Stimulated activated CD4-positive, alpha-beta T cell treated with anti-CD3 and anti-CD28 coated beads, TNF-alpha, amount 100 ng/mL, for 4 hours (primary cell): ENCODE measurements at places on chromosomes 4 and X.

DNA sequence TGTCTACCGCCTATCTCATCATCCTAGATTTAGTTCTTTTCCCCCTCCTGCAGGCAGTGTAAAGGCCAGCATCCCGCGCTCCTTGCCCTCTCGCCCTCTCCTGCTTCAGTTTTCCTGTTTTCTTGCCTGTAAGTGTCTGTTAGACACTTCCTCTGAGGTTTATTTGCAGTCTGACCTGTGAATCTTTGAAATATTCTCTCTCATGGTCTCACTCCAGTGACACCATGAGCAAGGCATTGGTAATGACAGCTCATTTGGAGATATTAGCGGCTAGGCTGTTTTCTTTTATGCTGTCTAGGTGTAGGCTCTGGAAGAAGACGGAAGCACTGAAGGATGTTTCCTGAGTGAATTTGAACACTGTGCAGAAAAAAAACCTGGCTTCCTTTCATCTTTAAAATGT lies 179.6 kb downstream of the KDR start:
- no peak for DNase-seq

- no peak for DNase-seq
Measured at GRCh38 chr4:56080384-56080783, 131.6 kb downstream of the CEP135 start.

DNA sequence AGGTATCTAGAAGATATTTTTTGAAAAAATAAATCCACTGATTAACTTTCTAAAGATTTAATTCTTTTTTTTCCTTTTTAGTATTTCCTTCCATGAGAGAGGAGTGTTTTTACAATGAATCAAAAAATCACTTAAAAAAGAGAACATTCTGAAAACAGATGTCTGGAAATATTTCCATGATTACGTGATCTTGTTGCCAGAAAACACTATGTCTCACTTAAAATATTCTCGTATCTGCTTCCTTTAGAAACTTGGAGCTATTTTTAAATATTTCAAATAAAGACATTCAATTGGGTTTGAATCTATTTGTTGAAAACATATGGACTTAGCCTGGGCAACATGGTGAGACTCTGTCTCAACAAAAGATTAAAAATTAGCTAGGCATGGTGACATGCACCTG lies 232.8 kb upstream of the RASGEF1B start:
- DNase-seq, result no peak

GRCh38 chr4:136713140-136713539 lies 819.2 kb downstream of the PCDH18 start:
- DNase-seq, result no peak

- DNase-seq, result no peak
Measured at GRCh38 chr4:100287534-100287933, 97.3 kb upstream of the DDIT4L start.

GRCh38 chr4:153773236-153773690 lies 13.4 kb upstream of the RNF175 start:
- DNase-seq, result no peak

DNA sequence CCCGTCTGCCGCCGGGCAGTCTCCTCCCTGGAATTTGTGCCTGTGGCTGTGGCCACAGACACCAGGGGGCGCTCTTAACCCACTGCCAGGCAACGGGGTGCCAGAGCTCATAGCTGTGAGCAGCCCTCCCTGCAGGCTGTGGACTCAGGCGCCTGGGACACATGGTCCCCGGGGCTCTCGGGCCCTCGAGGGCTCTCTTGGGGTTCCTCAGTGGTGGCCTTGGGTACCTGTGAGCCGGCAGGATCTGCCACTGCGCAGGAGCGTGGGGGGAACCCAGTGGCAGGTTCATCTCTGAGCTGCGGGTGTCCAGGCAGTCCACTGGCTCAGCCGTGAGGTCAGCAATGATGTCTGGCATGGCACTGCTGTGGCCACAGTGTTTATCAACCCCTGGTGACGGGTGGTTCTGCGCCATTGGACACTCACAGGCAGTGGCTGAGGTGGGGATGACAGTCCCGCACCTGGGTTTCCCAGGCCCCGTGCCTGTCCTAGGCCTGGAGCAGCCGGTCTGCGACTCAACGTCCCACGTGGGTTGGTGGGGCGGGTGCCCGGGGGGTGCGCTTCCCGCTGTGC lies 37.2 kb downstream of the PCGF3 start:
- DNase-seq, result peak; percentile 66

DNA sequence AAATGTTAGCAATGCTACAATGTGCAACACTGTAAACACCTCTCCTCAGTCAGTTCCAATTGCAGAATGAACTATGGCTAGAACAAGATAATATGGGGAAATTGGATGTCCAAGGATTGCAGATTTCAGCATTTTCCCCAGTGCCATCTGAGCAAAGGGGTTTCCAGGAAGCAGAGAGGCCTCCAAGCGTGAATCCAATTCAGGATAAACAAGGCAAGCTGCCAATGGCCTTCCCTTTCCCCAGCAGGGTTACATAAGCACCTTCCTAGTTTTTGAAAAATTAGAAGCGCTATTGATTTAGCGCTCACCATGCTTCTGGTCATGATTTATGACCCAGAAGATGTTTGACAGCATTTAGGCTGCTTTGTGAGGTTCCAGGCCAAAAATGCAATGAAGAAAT lies 223.0 kb upstream of the GATB start:
- no peak for DNase-seq

- no peak for DNase-seq
Measured at GRCh38 chr4:181677201-181677600, 566.0 kb upstream of the TENM3 start.

GRCh38 chr4:56531149-56531770 lies 25.7 kb downstream of the ARL9 start:
- no peak for DNase-seq

GRCh38 chrX:43949669-43950068 lies 23.5 kb downstream of the NDP start:
- no peak for DNase-seq

DNA sequence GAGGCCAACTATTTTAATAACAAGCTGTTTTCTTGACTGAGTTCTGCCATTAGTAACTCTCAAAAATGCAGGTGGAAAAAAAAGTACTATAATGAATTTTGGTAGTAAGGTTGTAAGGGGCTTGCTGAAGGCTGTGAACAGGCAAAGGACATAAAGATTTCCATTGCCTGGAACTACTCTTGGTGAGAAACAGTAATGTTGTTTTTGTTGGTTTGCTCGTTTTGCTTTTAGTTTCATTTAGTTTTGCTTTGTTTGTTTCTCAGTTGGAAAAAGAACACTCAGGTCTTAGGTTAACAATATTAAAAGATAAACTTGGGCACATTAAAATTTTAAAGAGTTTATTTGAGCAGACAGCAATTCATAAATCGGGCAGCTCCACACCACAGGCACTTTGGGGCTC lies 824.5 kb upstream of the HTR2C start:
- no peak for DNase-seq

GRCh38 chr4:101958547-101958946 lies 168.0 kb downstream of the BANK1 start:
- no peak for DNase-seq

- no peak for DNase-seq
Measured at GRCh38 chr4:103204111-103204510, 6.0 kb upstream of the CENPE start.

DNA sequence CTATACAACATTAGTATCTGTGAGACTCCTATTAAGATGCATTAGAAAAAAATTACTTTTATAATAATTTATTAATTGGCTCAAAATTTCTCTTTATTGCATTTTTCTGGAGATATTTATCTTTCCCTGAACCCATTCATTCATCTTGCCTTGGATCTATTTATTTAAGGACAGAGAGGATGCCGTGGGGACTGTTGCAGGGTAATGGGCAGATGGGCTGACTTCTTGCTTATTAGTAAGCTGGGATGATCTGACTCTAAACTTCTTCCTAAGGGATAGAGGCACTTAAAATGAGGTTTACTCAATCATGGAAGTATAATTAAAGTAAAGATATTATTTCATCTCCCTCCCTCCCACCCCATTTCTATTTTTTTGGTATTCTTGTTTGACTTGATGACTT lies 18.2 kb upstream of the ANK2 start:
- DNase-seq, result no peak

DNA sequence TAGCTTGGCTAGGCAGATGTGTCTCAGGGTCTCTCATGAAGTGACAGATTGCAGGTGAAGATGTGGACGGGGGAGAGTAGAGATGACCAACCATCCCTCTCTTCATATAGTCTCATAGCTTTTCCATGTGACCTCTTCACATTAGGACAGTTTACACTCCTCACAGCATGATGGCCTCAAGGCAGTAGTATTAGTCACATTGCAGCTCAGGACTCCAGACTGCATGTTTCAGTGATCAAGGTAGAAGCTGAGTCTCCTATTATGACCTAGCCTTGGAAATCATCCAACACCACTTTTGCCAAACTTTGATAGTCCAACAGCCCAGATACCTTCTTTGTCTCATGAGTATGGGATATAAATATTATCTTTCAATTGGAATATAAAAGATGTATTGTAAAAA lies 147.7 kb downstream of the GASK1B start:
- DNase-seq, result no peak

- no peak for DNase-seq
Measured at GRCh38 chrX:666762-667720, 36.5 kb downstream of the SHOX start.

DNA sequence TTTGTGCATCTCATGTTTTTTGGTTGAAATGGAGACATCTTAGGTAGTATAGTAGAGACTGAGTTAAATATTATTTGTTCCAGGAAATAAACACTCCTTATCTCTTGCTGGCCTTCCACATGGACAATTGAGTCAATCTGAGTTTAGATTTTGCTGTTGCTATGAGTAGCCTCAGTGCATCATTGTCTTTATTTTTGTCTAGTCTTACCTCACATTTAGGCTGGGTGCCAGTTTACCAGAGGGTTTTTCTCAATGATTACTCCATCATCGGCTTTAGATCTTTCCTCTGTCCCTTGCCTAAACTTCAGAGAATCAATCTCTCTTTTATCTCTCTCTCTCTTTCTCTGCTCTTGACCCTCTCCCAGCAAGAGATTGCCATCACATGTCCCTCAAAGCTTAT lies 73.6 kb downstream of the GABRB1 start:
- no peak for DNase-seq

- no peak for DNase-seq
Measured at GRCh38 chr4:88999392-88999930, 57.5 kb downstream of the FAM13A start.

- no peak for DNase-seq
Measured at GRCh38 chr4:168735735-168736134, 238.9 kb downstream of the PALLD start.

DNA sequence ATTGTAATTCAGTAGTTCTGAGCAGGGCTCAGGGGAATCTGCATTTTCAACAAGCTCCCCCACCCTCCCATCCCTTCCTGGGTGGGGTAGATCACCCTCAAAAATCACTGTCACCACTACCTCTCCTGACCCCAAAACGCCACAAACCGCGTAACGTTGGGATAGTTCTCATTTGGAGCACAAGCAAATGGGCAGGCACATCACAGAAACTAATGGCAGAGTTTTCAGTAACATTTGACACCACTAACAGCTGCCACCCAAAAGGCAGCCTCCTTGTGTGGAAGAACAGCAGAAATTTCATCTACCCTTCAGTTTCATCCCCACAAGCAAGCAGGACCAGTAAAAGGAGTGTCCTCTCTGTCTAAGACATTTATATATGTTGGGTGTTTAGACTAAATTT lies 132.7 kb downstream of the PALLD start:
- DNase-seq, result no peak

GRCh38 chr4:181437895-181438294 lies 805.3 kb upstream of the TENM3 start:
- DNase-seq, result no peak

GRCh38 chrX:98405376-98405775 lies 1521.7 kb downstream of the RPA4 start:
- no peak for DNase-seq

GRCh38 chr4:136277741-136278140 lies 1254.6 kb downstream of the PCDH18 start:
- no peak for DNase-seq

DNA sequence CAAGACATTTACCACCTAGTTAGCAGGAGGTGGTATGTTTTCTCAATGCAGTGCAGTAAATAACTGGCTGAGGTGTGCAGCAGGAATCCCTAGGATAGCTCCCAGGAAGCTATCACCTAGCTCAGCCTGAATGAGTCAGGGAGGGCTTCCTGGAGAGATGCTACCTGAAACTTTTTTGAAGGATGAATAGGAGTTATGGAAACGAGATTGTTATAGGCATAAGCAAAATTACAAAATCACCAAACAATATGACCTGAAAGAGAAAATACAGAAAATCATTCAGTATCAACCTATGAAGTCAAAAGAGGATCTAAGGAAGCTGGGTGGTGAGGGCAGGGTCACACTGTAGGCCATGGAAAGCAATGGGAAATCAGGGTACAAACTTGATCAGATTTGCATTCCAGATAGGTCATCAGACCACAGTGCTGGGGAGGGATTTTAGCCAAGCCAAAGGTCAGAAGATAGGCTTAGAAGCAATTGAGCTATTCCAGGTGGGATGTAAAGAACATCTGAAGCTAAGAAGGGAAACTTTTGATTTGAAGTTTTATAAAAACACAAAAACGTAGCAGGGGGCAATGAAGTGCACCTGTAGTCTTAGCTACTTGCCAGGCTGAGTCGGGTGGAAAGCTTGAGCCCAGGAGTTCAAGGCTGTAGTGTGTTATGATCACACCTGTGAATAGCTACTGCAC lies 11.3 kb downstream of the AREG start:
- DNase-seq, result no peak

DNA sequence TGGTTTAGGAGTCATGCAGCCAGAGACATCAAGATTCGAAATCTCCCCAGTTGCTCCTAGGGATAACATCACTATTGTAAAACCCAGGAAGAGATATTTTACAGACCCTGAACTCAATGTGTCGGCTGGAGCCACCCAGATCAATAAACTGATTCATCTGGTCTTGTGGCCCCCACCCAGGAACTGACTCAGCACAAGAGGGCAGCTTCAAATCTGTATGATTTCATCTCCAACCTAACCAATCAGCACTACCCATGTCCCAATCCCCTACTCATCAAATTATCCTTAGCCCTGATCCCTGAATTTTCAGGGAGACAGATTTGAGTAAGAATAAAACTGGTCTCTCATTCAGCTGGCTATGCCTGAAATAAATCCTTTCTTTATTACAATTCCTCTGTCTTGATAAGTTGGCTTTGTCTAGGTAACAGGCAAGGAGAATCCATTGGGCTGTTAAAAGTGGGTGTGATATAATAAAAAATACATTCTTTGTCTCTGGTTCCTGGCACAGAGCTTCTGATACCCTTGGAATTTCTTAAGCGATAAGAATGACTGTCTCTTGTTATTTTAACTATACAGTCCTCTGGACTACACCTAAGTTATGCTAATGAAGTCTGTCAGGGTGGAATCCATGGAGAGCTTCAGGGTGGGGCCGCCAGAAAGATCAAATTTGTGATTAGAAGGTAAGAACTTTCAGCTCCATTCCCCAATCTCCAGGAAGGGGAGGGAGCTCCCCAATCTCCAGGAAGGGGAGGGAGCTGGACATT lies 44.3 kb upstream of the TNIP3 start:
- DNase-seq, result no peak

GRCh38 chr4:44056721-44057151 lies 391.9 kb downstream of the KCTD8 start:
- DNase-seq, result no peak

- DNase-seq, result no peak
Measured at GRCh38 chr4:26727844-26728243, 132.8 kb upstream of the STIM2 start.
